GM23338 (cell line): ENCODE measurements at places on chromosomes 6 and 20. TPM values are rescaled to one million over a fixed set of nuclear protein-coding genes. Genes with fewer than 3 reads are reported as not detected.
A peak's percentile ranks its signal among the peaks of the same experiment; 100 is the strongest.

The CCDC170 gene
- 2.1 TPM in 1 of 2 replicates, not detected in the other for total RNA-seq

The TCP11 gene
- total RNA-seq, result 0.62 TPM in 1 of 2 replicates, not detected in the other

The SLC35D3 gene
- 0.59 and 1.5 TPM in 2 replicates for total RNA-seq

The DDO gene
- total RNA-seq, result 0.10 TPM in 1 of 2 replicates, not detected in the other

The CD24 gene
- total RNA-seq, result 2,810 and 2,907 TPM in 2 replicates

- H3K27ac ChIP-seq, result no peak overlapping the region
- H3K4me1 ChIP-seq, result no peaks in the 10 kb centered on the region
- H3K36me3 ChIP-seq, result no peaks in the 10 kb centered on the region
- no peak for DNase-seq
These were observed 97.5 kb downstream of the GMDS start for GRCh38 chr6:2147766-2148448.

- H3K27me3 ChIP-seq, result no peaks in the 10 kb centered on the region
- no peak for DNase-seq
- H3K4me3 ChIP-seq, result no peak overlapping the region
- H3K4me1 ChIP-seq, result peaks cover 6% of the 10 kb centered on the region; the same call in 1 of the 2 replicates
- no peaks in the 10 kb centered on the region for H3K36me3 ChIP-seq
These were observed 32.2 kb upstream of the IER3 start for GRCh38 chr6:30776390-30777154.

DNA sequence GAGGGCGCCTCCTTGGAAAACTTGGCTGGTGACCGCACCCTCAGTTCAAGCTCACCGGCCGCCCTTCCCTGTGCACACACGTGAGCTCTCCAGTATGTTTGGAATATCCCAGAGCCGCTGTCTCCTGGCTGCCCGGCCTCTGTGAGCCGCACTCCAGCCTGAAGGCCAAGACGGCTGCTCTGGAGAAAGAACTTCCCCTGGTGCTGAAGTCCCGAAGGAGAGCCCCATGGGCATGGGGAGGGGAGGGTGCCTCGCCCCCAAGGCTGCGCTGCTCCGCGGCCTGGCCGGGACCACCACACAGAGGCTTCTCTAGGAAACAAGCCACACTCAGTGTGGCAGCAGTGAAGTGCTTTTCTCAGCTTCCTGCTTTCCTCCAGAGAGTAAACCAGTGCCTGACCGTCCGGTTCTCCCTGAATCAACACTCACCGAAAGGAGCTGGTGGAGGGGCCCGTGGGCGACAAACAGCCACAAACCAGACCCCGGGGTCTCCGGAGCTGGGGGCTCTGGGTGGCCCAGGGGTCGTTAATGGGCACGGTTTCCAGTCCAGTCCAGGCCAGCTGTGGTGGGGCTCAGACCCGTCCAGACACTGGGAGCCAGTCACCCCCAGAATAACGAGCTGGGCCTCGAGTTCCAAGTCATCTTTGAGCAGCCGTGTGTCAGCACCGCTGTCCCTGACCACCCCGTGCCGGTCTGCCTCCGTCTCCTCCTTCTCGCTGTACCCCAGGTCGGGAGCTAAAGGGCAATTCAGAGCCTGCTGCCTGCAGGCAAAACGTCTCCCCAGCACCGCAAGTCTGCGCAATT lies 87.4 kb upstream of the BHLHE23 start:
- no peak overlapping the region for H3K27ac ChIP-seq
- DNase-seq, result no peak
- H3K27me3 ChIP-seq, result peaks cover 10% of the 10 kb centered on the region
- no peaks in the 10 kb centered on the region for H3K36me3 ChIP-seq

GRCh38 chr6:2020909-2021308 lies 224.5 kb downstream of the GMDS start:
- no peak overlapping the region for H3K27ac ChIP-seq
- H3K4me1 ChIP-seq, result peaks cover 11% of the 10 kb centered on the region
- H3K4me3 ChIP-seq, result no peak overlapping the region
- H3K27me3 ChIP-seq, result no peaks in the 10 kb centered on the region
- DNase-seq, result peak; percentile 51

GRCh38 chr6:122799916-122800686 lies 11.0 kb downstream of the SMPDL3A start:
- no peaks in the 10 kb centered on the region for H3K27me3 ChIP-seq
- H3K4me1 ChIP-seq, result no peaks in the 10 kb centered on the region
- DNase-seq, result no peak
- no peak overlapping the region for H3K4me3 ChIP-seq
- H3K36me3 ChIP-seq, result no peaks in the 10 kb centered on the region
- no peak overlapping the region for H3K27ac ChIP-seq

- no peak for DNase-seq
- no peak overlapping the region for H3K27ac ChIP-seq
- H3K4me1 ChIP-seq, result peaks cover 20% of the 10 kb centered on the region
- H3K36me3 ChIP-seq, result no peaks in the 10 kb centered on the region
These were observed 2.8 kb upstream of the NXT1 start for GRCh38 chr20:23347791-23348190.

DNA sequence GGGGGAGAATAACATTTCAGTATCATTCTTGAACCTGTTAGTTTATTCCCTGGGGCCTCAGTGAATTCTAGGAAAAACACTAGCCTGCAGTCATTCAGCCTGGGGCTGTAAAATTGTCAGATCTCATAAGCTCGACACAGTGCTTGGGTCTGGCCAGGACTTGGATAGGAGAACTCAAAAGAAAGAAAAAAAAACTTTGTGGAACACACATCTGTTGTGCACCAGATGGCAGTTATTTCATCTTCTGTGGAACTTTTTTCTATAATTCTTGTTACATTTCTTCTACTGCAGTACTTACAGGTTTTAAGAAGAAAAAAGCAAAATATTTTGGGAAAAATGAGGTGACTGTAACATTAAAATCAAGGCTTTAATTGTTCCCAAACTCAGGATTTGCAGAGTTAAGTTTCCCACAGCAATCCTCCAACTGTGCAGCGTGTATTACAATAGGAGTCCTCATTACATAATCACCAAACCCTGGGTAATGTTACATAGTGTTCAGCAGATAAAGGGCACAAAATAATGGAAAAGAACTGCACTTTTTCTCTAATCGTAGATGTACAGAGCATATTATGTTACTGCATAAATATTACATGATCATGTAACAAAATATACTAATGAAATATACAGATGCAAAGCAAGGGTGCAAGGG lies 531.1 kb upstream of the CITED2 start:
- no peak overlapping the region for H3K27ac ChIP-seq
- H3K36me3 ChIP-seq, result no peaks in the 10 kb centered on the region
- peaks cover 8% of the 10 kb centered on the region for H3K4me1 ChIP-seq
- DNase-seq, result no peak
- no peak overlapping the region for H3K4me3 ChIP-seq
- H3K27me3 ChIP-seq, result no peaks in the 10 kb centered on the region
